ENCODE measurements at places on chromosomes 6 and 20. TPM values are rescaled to one million over a fixed set of nuclear protein-coding genes. Genes with fewer than 3 reads are reported as not detected.

GRCh38 chr6:157593596-157593995 lies 212.6 kb downstream of the ZDHHC14 start:
- no peak for DNase-seq

GRCh38 chr20:16175322-16175961 lies 397.8 kb downstream of the KIF16B start:
- no peak for DNase-seq

DNA sequence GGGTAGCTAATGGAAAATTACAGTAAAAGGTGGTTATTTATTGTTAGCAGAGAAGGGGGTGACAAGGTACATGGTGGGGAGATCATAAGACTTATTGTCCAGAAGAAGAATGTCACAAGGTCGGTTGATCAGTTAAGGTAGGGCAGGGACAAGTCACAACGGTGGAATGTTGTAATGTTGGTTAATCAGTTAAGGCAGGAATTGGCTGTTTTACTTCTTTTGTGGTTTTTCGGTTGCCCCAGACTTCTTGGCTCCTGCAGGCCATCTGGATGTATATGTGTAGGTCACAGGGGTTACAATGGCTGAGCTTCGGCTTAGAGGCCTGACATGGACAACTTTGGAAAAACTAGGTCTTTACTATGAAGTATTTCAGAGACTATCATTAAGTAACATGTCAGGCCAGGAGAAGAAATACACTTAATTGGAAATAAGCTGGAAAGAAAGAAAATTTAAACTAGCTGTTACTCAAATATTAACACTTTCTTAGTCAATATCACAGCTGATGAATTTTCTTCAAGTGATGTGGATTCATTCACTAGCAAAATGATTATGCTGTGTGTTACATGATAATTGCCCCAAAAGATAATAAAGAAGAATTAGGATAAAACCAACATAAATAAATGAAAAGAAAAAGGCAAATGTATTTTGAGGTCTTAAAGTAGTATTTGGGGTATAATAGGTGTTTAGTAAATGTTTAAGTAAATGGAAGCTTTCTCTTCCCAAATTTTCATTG lies 4.4 kb downstream of the AIG1 start:
- DNase-seq: no peak

DNA sequence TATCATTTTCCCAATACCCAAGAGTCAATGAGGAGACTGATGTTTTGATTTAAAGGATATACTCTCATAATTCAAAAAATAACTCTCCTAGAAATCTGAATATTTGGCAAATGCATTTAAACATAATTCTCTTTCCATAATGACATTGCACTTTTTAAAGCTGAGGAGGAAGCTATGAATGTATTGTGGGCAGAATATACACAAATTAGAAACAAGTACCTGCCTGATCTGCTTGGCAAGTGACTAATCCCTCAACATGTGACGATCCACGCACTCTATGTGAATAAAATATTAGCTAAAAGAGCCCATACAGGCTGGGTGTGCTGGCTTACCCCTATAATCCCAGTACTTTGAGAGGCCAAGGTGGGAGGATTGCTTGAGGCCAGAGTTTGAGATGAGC lies 88.3 kb upstream of the CCDC28A start:
- DNase-seq: no peak

DNA sequence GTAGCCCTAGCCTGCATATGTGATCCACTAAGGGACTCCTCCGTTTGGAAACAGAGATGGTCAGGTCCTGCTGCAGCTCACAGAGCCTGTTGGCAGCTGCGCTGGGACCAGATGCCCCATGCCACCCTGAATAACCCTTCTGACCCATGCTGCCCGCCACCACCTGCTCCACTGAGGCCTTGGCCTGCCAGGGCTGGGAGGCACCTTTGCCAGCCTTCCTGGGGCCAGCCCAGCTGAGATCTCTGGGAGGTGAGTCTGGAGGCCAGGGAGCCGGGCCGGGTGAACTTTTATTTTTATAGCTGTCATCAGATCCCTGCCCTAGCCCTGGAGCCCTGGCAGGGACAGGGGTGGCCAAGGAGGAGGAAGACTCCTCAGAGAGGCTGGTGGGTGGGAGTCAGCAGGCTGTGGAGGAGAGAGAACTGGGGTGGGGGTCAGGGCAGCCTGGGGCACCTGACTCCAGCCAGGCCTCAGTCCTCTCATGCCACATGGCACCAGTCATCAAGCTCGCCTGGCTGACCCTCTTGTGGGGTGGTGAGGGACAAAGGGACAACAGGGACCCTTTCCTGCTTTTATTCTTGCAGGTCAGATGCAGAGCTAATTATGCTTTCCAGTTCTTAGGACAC lies 10.0 kb downstream of the CEBPB start:
- DNase-seq: no peak

- DNase-seq: no peak
These were observed 547 bp downstream of the SAMD5 start for GRCh38 chr6:147508866-147509608.

GRCh38 chr6:75349262-75349984 lies 64.8 kb upstream of the TMEM30A start:
- peak; percentile 63 for DNase-seq

GRCh38 chr6:41573276-41573675 lies 27.1 kb downstream of the FOXP4 start:
- DNase-seq: no peak

DNA sequence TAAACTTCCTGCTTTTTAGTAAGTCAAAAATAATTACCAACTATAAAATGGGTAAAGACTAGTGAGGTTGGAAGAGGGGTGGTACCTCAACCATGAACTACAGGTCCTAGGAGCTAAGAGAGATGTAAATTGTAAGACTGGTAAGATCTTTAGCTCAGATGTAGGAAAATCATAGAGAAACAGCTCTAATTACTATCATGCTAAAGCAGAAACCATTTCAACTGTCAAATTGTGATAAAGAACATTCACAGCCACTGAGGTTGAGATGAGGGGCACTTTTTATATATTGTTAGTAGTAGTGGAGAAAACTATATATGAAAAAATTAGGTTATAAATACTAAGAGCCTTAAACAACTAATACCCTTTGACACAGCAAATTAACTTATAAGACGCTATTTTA lies 20.0 kb downstream of the CDK19 start:
- DNase-seq: no peak

DNA sequence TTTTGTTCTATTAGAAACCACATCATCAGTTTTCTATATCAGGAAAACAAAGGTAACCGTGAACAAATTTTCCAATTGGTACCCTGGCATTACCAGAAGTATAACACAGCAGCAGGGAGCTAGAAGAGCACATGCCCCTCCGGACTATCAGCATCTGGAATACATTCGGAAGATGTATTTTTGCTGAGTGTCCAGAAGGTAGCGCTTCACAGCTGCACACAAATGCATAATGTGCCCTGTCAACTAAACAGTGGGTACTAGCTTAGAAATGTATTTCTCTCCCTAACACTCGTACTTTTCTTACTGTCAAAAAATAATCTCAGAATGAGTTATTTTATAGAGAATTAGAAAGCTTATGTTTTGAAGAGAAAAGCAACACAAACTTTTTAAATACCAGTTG lies 77.6 kb downstream of the HUS1B start:
- no peak for DNase-seq

GRCh38 chr20:62112368-62112767 lies 9.9 kb upstream of the LSM14B start:
- no peak for DNase-seq

GRCh38 chr20:56438284-56438683 lies 26.2 kb downstream of the CASS4 start:
- DNase-seq: no peak

- no peak for DNase-seq
These were observed 170.7 kb upstream of the MLN start for GRCh38 chr6:33974471-33974870.

DNA sequence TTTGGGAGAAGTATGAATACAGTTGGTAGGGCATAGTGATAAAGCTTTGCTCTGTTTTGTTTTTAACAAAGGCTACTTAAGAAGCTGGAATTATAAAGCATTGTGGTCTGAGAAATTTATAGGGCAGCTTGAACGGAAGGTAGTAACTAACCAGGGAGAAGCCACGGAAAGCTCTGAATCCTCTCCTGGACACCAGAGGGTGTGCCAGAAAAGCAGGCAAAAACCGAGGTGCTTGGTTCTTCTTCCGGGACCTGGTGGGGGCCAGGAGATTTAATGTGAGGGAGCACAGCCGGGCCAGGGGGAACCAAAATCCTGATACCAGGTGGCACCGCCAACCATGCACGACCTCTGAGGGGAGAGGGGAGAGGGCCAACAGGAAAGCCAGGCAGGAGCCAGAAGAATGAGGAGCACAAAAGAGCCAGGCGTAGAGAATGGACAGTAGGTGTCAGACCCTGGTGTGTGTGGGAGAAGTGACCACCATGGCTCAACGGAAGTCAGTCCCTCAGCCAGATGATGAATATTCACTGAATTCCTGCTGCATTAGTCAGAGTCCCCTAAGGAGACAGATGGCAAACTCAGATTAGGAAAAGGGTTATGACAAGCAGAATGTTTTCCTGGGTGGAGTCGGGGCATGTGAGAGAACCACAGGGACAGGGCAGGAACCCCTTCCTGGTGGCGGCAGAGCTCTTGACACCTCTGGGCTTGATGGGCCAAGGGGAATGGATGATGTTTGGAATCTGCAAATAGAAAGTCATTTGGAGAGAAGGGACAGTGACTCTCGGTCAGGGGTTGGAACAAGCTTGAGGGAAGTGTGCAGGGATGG lies 262.3 kb downstream of the ZNF217 start:
- DNase-seq: no peak

- DNase-seq: no peak
These were observed 2.3 kb upstream of the ALDH5A1 start for GRCh38 chr6:24492475-24492874.

- DNase-seq: no peak
These were observed 57.6 kb upstream of the HMGCLL1 start for GRCh38 chr6:55636406-55637102.

GRCh38 chr20:24994186-24994465 lies 1.6 kb upstream of the APMAP start:
- DNase-seq: no peak

DNA sequence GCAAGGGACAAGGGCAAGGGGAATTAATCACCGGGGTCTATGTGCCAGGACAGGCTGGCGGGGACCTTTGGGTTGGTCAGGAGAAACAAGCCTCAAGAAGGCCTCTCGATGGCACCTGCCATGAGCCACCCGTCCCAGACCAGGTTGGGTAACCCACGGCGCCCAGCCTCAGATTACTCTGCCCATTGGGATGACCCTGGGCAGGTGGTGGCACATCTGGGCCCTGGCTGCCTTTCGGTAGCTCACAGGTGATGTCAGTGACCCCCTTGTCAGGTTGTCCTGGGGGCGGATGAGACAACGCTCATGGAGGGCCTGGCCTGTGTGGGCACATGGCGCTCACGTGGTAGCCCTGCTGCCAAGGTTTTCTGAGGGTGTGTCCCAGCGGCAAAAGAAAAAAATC lies 152.2 kb downstream of the SYCP2 start:
- no peak for DNase-seq

TMEM74B gene
- 1.4 TPM for total RNA-seq

HCRTR2 gene
- total RNA-seq: not detected

ZSCAN23 gene
- 0.77 TPM for total RNA-seq

MRPS18A gene
- 45.0 TPM for total RNA-seq

SLC2A10 gene
- 2.1 TPM for total RNA-seq

SIGLEC1 gene
- total RNA-seq: 3.4 TPM
